ENCODE measurements at places on chromosomes 7 and 10.

DNA sequence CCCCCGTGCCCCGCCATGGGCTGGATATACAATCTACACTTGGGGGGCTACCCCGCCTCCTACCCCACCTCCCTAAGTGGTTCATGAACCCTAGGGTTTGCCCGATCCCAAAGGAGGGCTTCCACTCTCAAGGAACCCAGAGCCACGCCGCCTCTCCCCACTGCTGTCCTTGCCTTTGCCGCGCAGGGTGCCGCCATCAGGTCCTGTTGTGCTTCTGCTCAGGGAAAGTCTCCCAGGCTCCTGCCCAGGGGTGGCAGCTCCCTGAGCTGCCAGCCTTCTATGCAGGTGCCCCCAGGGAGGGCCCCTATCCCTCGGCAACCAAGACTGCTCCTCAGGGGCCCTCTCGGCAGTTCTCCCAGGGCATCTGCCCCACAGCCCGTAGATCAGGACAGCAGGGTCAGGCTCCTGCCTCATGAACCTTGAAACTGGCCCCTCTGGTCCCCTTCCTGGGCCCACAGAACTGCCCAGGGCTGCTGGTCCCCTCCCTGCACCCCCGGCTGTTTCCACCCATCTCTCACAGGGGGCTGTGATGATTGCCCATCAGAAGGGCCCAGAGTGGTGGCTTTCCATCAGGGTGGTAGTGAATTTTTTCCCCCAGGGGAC lies 13.0 kb upstream of the PCBD1 start:
- no peak for DNase-seq

DNA sequence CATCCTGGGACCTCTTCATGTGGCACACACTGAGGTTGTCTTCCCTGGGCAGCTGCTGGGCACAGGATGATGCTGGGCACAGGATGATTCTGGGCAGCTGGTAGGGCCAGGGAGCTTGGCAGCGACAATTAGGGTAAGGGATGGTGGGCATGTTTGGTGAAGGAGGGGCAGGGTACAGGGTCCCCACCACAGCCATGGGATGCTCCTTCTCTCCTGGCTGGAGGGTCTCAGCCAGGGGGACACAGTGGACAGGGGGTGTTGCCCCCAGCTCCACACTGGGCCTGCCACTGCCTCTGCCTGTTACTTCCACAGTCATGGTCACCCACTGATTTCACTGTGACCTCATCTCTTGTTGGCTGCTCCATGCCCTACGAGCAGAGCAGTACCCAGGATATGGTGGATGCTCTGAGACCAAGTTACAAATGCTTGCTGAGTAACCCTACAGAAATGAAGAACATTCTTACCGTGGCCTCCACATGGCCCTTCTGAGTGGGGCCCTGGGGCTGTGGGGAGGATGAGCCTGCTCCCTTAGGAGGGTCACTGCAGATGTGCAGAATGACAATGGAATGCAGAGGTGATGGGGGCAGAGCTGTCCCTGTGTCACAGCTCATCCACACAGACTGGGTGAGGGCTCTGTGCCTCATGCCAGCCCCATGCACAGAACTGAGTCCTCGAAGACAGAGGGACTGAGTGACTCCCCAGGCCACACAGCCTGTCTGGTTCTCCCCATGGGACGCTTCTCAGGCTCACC lies 28.4 kb upstream of the RET start:
- DNase-seq = no peak

DNA sequence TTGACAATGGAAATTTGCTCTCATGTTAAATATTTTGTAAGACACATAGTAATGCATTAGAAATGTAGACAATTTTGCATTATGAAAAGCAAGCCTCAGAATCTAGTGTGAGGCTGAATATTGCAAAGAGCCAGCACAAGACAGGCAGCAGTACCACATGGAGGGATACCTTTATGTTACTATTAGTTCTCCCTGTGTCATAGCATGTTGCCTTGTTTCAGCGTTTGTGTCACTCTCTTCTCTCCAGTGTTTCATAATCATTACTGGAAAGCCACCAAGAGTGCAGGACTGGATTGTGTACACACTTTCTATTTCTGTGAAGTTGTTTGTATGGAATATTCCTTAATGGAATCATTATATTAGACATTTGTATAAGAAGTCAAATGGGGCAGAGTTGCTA lies 8.5 kb downstream of the AHR start:
- no peak for DNase-seq

- no peak for DNase-seq
These were observed 101.1 kb downstream of the LYZL1 start for GRCh38 chr10:29389935-29390334.

- no peak for DNase-seq
These were observed 3.9 kb downstream of the MTERF1 start for GRCh38 chr7:91876391-91877133.

GRCh38 chr7:26612742-26613141 lies 251.6 kb downstream of the SKAP2 start:
- peak; percentile 7 for DNase-seq

DNA sequence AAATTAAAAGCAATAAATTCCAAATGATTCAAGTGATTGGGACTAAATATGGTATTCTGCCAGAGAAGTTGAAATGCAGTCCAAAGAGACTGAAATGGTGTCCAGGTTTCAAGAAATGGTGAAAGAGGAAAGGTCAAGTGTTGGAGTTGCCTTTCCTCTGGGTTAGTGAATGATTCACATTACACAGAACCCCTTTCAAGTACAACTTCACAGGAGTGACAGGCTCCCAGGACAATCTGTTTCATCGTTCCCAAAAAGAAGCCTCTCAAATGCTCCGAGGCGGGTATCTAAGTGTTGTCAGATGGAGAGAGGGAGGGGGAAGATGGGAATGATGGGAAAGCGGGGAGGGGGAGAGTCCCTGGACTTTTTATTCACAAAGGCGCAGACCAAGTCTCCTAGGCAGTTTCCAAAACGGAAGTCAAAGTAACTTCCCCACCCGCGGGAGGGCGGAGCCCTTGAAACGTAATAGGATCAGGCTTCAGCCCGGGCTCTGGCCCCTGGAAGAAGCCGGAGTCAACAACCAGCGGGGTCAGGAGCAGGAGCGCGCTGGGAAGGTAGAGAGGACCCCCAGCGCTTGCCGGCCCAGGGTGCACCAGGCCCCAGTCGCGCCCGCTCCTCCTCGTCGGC lies 754 bp downstream of the SLC25A13 start:
- DNase-seq = peak; percentile 71

DNA sequence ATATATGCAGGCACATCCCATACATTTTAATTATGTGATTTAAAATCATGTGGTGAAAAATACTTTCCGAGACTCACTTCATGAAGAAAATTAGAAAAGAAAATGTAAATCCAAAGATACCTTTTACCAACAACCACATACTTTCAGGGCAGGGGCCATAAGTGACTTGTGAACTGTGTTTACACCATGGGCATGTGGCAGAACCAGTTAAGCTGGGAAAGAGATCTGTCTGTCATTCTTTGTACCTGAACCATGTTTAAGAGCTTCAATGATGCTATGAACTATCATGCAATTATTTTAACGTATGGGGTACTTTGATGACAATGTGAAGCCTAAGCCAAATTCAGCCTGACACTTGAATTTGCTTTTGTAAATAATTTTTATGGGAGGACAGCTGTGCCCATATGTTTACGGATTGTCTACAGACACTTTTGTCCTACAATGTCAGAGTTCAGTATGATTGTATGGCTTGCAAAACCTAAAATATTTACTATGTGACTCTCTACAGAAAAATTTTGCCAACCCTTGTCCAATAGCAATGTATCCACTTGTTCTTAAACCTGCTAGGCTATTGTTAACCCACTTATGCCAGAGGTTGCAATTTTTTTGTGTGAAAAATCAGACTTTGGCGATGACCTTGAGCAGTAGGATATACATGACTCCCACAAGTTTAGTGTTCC lies 654.6 kb downstream of the TNS3 start:
- DNase-seq = no peak

DNA sequence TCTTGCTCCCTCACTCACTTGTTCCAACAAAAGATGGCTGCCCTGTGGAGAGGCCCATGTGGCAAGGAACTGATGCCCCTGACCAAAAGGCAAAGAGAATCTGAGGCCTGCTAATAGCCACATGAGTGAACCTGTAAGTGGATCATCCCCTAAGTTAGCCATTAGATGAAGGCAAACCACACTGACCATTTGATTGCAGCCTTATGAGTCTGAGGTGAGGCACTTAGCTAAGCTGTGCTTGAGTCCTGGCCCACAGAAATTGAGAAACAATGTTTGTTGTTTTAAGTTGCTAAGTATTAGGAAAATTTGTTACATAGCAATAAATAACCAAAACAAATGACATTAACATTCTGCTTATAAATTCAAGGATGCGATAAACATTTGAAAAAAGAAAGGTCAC lies 100.1 kb upstream of the BET1 start:
- DNase-seq = no peak

DNA sequence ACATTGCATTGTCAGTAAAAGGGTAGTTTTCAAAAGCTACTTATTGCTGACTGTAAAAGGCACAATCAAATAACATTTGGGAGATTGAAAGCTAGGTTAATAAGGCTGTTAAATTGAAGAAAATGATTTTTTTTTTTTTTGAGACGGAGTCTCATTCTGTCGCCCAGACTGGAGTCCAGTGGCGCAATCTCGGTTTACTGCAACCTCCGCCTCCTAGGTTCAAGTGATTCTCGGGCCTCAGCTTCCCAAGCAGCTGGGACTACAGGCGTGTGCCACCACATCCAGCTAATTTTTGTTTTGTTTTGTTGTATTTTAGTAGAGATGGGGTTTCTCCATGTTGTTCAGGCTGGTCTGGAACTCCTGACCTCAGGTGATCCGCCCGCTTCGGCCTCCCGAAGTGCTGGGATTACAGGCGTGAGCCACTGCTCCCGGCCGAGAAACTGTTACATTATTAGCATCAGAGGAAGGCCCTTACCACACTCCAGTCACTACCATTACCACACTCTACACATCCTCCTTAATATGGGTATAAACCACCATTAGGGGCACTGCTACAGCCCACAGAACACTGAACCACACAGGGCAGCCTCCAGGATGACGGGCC lies 1.0 kb downstream of the CYP51A1 start:
- no peak for DNase-seq

GRCh38 chr10:80468806-80469421 lies 14.8 kb downstream of the TSPAN14 start:
- DNase-seq = no peak

DNA sequence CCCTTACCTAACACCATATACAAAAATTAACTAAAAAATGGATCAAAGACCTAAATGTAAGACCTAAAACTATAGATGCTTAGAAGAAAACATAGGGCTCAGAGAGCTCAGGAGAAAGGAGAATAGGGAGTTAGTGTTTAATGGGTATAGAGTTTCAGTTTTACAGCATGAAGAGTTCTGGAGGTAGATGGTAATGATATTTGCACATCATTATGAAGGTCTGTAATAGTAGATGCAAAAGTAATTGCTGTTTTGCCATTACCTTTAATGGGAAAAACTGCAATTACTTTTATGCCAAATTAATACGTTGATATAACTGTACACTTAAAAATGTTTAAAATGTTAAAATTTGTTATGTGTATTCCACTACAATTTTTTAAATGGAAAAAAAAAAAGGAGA lies 39.2 kb upstream of the NANOS1 start:
- no peak for DNase-seq

GRCh38 chr7:40455485-40455884 lies 320.7 kb downstream of the SUGCT start:
- no peak for DNase-seq

- DNase-seq = no peak
These were observed 14.5 kb upstream of the KAZALD1 start for GRCh38 chr10:101047268-101047667.

DNA sequence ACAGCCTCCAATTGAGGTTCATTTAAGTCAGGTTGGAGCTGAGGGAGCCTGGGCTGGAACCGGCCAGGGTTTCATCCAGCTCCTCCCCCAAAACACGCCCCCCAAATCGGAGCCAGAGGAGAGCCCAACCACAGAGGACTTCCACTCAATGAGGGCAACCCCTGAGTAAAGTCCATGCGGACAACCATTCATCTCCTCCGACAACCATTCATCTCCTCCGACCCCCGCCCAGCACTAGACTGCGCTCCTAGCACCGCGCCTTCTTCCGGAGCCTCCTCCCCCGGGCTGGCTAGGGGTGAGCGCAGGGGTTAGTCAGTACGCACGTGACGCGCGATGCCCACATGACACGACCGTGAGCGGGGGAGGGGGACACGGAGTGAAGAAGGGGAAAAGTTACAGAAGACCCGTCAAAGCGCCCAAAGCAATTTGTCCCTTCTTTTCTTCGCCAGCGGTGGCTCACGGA lies 1.4 kb downstream of the MAGI2 start:
- peak; percentile 76 for DNase-seq

DNA sequence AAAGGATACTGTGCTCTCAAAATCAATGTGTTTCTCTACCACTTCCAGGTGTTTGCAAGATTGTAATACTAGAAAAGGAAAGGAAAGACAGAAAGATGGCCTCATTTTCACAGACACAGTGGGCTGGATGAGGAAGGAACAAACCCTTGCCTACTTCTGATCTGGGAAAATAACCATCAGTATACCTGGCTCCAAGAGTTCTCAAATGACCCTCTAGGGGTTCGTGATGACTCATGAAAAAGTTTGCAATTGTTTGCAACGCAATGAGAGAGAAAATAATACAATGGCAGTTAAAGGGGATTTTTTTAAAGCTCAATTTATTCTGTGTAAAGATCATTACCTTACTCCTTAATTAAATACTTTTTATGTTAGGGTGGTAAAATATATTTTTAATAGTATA lies 197.6 kb upstream of the INHBA start:
- no peak for DNase-seq

DNA sequence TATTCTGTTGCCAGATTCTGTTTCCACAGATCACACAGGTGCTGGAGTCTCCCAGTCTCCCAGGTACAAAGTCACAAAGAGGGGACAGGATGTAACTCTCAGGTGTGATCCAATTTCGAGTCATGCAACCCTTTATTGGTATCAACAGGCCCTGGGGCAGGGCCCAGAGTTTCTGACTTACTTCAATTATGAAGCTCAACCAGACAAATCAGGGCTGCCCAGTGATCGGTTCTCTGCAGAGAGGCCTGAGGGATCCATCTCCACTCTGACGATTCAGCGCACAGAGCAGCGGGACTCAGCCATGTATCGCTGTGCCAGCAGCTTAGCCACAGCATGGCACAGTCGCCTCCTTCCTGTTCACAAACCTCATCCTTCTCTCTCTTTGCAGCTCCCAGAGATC lies 237.5 kb upstream of the PRSS1 start:
- DNase-seq = no peak

DNA sequence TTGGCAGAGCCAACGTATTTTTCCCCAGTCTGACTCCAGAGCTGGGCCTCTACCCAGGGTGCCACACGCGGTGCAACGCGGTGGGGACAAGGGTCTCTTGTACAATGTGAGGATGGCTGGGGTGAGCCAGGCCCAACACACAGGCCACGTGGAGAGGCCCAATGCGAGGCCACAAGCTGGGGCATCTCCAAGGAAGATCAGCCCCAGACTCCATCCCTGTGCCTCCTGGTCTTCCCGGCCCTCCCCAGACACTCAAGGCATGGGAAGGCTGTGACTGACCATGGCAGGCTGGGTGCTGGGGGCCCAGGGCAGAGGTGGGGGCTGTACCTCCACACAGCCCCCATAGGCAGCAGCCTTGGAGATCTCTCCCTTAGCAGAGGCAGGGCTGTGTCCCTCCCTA lies 135.3 kb upstream of the FAM20C start:
- no peak for DNase-seq

Data from anterior cingulate cortex (tissue), 58 donors.